MCF 10A (cell line): ENCODE measurements at places on chromosomes 7 and 10. TPM values are rescaled to one million over a fixed set of nuclear protein-coding genes. Genes with fewer than 3 reads are reported as not detected.

- no peaks in the 10 kb centered on the region for H3K4me1 ChIP-seq
- peaks cover 38% of the 10 kb centered on the region for H3K27me3 ChIP-seq
Observed at GRCh38 chr7:143454091-143454680, 10.9 kb downstream of the TAS2R60 start.

DNA sequence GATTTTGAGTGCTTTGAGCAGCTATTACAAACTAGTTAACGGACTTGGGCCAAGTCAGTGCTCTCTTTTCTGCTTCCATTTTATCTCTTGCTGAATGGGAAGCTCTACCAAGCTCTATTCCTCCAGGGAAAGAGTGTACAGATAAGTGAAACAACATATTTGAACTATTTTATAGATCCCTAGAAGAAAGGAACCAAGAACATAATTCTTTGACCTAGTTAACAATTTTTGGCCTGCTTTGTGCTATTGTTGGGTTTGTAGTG is 244.8 kb downstream of the PRKG1 start:
- H3K36me3 ChIP-seq, result peaks cover 6% of the 10 kb centered on the region
- no peaks in the 10 kb centered on the region for H3K4me1 ChIP-seq
- H3K27me3 ChIP-seq, result no peaks in the 10 kb centered on the region
- no peak overlapping the region for H3K27ac ChIP-seq

DNA sequence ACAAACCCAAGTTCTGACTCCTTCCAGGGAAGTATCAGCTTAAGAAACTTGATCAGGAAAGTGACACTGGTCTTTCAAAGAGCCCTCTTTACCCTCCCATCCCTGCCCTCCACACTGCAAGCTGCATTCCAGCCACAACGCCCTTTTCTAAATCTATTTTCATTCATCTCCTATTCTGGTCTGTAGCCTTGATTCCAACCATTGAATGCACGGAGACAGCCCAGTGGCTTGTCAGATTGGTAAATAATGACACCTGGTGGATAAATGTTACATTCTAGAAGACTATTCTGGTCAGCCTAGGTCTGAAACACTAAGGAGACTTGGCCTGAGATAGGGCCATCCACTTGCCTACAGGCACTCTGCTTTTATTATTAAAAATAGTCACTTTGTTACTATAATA is 20.9 kb downstream of the MORN4 start:
- no peak overlapping the region for H3K4me3 ChIP-seq
- peak; percentile 74 for DNase-seq
- H3K27ac ChIP-seq, result no peak overlapping the region
- H3K27me3 ChIP-seq, result no peaks in the 10 kb centered on the region
- peaks cover 12% of the 10 kb centered on the region for H3K4me1 ChIP-seq
- peaks cover 5% of the 10 kb centered on the region for H3K36me3 ChIP-seq

DNA sequence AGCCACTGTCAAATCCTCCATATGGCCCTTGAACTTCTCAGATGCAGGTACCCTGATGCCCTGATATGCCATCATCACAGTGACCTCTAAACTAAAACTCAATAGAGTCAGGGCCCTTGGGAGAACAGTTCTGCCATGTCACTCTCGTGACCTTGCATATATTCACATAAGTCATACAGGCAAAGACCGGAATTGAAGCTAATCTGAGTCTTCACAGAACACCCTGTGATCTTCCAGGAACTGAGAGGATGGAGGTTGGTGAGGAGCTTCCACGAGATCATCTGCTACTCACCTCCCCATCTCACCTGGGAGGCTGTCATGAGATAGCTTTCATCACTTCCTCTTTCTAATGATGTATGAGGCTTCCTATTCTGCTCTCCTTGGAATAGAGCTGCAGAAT is 228.7 kb upstream of the CCDC6 start:
- H3K36me3 ChIP-seq, result no peaks in the 10 kb centered on the region
- no peak for DNase-seq
- no peaks in the 10 kb centered on the region for H3K27me3 ChIP-seq
- peaks cover 6% of the 10 kb centered on the region for H3K4me1 ChIP-seq
- H3K27ac ChIP-seq, result no peak overlapping the region
- H3K4me3 ChIP-seq, result no peak overlapping the region

DNA sequence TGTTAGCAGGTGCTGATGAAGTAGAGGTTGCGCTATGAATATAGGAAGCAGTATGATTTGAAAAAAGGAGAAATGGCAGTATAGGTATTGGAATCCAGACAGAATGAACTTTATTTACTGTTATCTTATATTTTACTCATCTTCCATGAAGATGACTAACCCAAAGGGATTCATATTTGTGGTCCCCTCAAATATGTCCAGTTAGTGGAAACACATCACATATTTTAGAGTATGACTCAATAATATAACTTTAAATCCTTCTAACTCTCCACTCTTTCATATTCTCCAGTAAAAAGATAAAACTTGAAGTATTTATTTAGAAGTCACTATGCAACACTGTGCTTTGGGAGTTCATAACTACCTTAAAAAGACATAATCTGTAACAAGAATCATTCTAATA is 286.5 kb upstream of the LRRTM3 start:
- H3K4me3 ChIP-seq, result no peak overlapping the region
- H3K27ac ChIP-seq, result no peak overlapping the region
- H3K27me3 ChIP-seq, result no peaks in the 10 kb centered on the region
- H3K4me1 ChIP-seq, result peaks cover 11% of the 10 kb centered on the region
- no peak for DNase-seq

GRCh38 chr10:119199231-119199992 is 8.0 kb upstream of the GRK5 start:
- no peak overlapping the region for H3K4me3 ChIP-seq
- H3K4me1 ChIP-seq, result peaks cover 16% of the 10 kb centered on the region
- H3K27ac ChIP-seq, result no peak overlapping the region
- peak; percentile 73 for DNase-seq
- H3K27me3 ChIP-seq, result no peaks in the 10 kb centered on the region

DNA sequence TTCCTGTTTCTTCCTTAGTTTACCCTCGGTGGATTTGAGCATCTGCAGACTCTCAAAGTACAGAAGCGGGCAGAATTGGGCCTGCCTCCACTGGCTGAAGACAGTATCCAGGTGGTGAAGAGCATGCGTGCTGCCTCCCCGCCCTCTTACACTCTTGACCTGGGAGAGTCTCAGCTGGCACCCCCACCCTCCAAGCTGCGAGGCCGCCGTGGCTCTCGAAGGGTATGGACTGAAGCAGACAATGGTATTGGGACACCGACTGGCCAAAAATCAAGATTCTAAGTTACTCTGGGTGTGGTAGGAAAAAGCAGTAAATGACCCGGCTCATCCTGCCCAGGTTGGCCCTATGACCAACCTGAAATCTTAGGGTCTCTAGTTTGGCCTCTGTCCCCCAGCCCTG is 22.2 kb downstream of the STRIP2 start:
- H3K4me3 ChIP-seq, result no peak overlapping the region
- no peak overlapping the region for H3K27ac ChIP-seq
- no peaks in the 10 kb centered on the region for H3K27me3 ChIP-seq
- no peak for DNase-seq

DNA sequence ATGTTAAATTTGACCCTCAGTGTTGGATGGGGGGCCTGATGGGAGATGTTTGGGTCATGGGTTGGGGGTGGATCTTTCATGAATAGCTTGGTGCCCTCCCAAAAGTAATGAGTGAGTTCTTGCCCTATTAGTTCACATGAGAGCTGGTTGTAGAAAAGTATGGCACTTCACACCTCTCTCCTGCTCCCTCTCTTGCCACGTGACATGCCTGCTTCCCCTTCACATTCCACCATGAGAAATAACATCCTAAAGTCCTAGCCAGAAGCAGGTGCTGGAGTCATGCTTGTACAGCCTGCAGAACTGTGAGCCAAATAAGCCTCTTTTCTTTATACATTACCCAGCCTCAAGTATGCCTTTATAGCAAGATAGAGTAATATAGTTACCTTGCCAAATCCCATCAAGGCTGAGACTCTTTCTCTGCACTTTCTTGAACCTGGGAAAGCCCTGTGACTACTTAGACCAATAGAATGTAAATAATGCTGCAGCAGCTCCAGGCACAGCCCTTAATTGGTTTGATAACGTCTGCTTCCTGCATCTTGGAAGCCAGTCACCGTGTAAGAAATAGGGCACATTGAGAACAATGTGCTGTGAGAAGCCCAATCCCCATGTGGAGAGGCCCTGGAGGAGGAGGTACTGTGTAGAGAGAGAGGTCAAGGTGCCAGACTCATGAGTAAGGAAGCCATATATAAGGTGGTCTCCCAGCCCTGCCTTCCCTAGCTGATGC is 88.0 kb upstream of the NAMPT start:
- H3K27ac ChIP-seq, result no peak overlapping the region
- DNase-seq, result no peak
- H3K4me1 ChIP-seq, result peaks cover 12% of the 10 kb centered on the region
- H3K36me3 ChIP-seq, result no peaks in the 10 kb centered on the region

DNA sequence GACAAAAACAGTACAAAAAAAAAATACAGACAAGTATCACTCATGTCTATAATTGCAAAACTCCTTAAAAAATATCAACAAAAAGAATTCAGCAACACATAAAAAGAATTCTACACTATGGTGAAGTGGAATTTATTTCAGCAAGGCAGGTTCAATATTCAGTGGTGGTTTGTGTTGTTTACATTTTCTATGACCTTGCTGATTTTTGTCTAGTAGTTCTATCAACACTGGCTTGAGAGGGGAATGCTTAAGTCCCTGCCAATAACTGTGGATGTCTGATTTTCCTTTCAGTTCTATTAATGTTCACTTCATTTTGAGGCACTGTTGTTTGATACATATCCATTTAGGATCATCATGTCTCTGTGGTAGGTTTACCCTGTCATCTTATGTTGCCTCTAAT is 58.5 kb downstream of the CADPS2 start:
- H3K36me3 ChIP-seq, result no peaks in the 10 kb centered on the region
- H3K27me3 ChIP-seq, result no peaks in the 10 kb centered on the region
- DNase-seq, result no peak
- H3K4me1 ChIP-seq, result no peaks in the 10 kb centered on the region

DNA sequence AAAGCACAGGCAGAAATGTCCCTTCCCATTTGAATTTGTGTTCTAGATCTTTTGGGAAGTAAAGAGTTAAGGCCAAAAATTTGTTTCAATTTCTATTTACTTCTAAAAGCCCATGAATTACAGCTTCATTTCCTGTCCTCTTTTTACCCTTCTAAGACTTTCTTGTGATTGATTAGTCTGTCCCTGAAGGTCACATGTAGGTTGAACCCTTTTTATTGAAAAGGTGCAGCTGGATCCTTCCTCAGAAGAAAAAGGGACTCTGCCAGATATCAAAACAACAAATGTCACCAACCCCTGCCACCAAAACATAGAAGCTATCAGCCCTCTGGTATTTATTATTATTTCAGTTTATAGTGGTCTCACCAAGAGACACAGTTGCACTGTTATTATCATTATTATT is 424.9 kb upstream of the DPP6 start:
- no peak overlapping the region for H3K27ac ChIP-seq
- no peaks in the 10 kb centered on the region for H3K4me1 ChIP-seq
- no peak overlapping the region for H3K4me3 ChIP-seq
- DNase-seq, result no peak

DNA sequence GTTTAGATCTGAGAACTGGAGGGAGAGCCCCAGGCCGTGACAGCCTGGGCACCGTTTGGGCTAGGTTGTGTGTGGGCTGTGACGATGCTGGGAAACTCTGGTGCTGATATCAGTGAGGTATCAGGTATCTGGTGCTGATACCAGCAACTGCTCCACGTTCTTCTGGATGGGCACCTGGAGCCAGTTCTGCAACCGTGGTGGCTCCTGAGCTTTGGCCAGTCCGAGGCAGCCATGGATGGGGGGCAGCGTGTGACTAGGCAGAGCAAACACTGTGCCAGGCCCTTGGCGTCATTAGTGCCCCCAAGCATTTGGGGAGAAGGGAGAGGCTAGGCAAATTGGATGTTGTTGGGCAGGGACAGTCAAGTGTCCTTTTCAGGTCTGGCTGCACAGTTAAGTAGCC is 57.9 kb downstream of the ZNF467 start:
- peaks cover 2% of the 10 kb centered on the region for H3K36me3 ChIP-seq
- no peaks in the 10 kb centered on the region for H3K27me3 ChIP-seq
- H3K4me3 ChIP-seq, result peak overlapping the region; percentile 93
- DNase-seq, result no peak
- peaks cover 24% of the 10 kb centered on the region for H3K4me1 ChIP-seq

- H3K27me3 ChIP-seq, result no peaks in the 10 kb centered on the region
- peaks cover under 1% of the 10 kb centered on the region for H3K36me3 ChIP-seq
- no peak overlapping the region for H3K4me3 ChIP-seq
Observed at GRCh38 chr7:68785036-68785435, 813.2 kb upstream of the AUTS2 start.

DNA sequence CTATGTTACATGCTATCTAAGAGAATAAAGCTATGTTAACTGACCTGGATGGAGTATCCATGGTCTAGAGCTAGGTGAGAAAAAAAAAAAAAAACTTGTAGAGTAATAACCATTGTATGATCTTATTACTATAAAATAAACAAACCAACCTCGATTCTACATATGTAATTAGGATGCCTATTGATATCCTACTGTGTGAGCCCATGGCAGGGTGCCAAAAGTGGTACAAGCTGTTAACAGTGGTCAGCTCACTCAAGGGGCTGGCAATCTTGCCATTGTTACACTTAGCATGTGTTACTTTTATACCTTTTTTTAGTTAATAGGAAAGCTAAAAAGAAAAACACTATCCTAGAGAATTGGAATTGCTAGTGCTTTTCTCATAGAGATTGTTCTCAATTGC is 13.5 kb upstream of the IL6 start:
- peaks cover 19% of the 10 kb centered on the region for H3K4me1 ChIP-seq
- no peak overlapping the region for H3K27ac ChIP-seq
- peaks cover 5% of the 10 kb centered on the region for H3K36me3 ChIP-seq
- no peak overlapping the region for H3K4me3 ChIP-seq
- no peak for DNase-seq
- no peaks in the 10 kb centered on the region for H3K27me3 ChIP-seq

DNA sequence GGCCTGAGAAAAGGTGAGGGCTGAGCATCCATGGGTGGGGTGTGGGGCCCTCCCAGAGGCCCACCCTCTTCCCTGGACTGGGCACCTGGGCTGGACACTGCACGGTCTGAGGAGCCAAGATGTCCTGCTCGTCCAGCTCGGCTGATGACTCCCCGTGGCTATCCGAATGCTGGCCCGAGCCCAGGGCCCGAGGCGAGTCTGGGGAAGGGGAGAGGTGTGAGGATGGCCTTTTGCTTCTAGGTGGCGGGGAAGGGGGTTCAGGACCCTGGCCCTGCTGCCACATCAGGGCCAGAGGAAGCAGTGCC is 7.1 kb downstream of the NACAD start:
- no peak overlapping the region for H3K4me3 ChIP-seq
- H3K27me3 ChIP-seq, result no peaks in the 10 kb centered on the region
- peaks cover under 1% of the 10 kb centered on the region for H3K36me3 ChIP-seq
- DNase-seq, result no peak
- no peak overlapping the region for H3K27ac ChIP-seq

DNA sequence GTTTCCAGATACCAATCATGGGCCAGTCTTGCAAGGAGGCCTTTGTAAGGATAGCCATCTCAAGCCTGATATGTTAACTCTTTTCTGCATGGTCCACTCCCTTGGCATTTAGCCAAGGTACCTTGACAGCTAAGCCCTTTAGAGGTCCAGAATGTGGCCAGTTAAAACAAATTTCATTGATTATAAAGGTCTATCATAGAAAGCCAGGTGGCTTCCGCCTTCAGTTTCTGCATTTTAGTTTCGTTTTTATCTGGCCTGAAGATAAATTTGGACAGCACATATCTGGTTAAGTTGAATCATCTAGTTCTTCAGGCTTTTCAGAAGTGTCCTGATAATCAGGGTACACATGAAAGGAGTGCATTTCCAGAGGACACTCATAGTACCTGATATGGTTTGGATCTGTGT is 30.7 kb downstream of the ANKIB1 start:
- H3K4me3 ChIP-seq, result no peak overlapping the region
- H3K4me1 ChIP-seq, result no peaks in the 10 kb centered on the region
- DNase-seq, result no peak
- H3K27ac ChIP-seq, result no peak overlapping the region
- H3K36me3 ChIP-seq, result peaks cover 5% of the 10 kb centered on the region

Gene AOAH
- not detected in 2 replicates for total RNA-seq

Gene CAMK1D
- 1.7 and 3.3 TPM in 2 replicates for total RNA-seq

Gene ING3
- 11.7 and 18.9 TPM in 2 replicates for total RNA-seq

Gene ANKRD61
- 0.42 TPM in 1 of 2 replicates, not detected in the other for total RNA-seq
